ENCODE measurements at places on chromosomes 2 and 18.

GRCh38 chr2:180258579-180258978, 251.5 kb upstream of the CWC22 start:
- no peak overlapping the region for H3K4me3 ChIP-seq
- no peaks in the 10 kb centered on the region for H3K27me3 ChIP-seq
- no peaks in the 10 kb centered on the region for H3K36me3 ChIP-seq

GRCh38 chr18:4360221-4360715, 94.8 kb downstream of the DLGAP1 start:
- DNase-seq: no peak
- no peak overlapping the region for H3K27ac ChIP-seq
- no peaks in the 10 kb centered on the region for H3K27me3 ChIP-seq
- no peaks in the 10 kb centered on the region for H3K4me1 ChIP-seq

- H3K36me3 ChIP-seq: no peaks in the 10 kb centered on the region
- H3K27me3 ChIP-seq: no peaks in the 10 kb centered on the region
- no peak overlapping the region for H3K27ac ChIP-seq
- DNase-seq: no peak
- no peak overlapping the region for H3K4me3 ChIP-seq
Measured at GRCh38 chr18:22267697-22268096, 98.3 kb downstream of the GATA6 start.

GRCh38 chr18:68843473-68844089, 45.7 kb downstream of the CCDC102B start:
- H3K27me3 ChIP-seq: no peaks in the 10 kb centered on the region
- no peak overlapping the region for H3K27ac ChIP-seq
- no peaks in the 10 kb centered on the region for H3K4me1 ChIP-seq
- H3K36me3 ChIP-seq: no peaks in the 10 kb centered on the region
- no peak for DNase-seq

GRCh38 chr2:24881623-24882022, 38.4 kb downstream of the ADCY3 start:
- no peaks in the 10 kb centered on the region for H3K27me3 ChIP-seq
- peaks cover 5% of the 10 kb centered on the region for H3K4me1 ChIP-seq
- H3K27ac ChIP-seq: no peak overlapping the region
- no peak overlapping the region for H3K4me3 ChIP-seq
- no peak for DNase-seq
